ENCODE measurements at places on chromosomes 6 and 20.

GRCh38 chr6:4584801-4585200 is 191.4 kb upstream of the CDYL start:
- peaks cover 22% of the 10 kb centered on the region for H3K4me1 ChIP-seq
- H3K4me3 ChIP-seq: no peak overlapping the region
- DNase-seq: no peak
- no peaks in the 10 kb centered on the region for H3K27me3 ChIP-seq

DNA sequence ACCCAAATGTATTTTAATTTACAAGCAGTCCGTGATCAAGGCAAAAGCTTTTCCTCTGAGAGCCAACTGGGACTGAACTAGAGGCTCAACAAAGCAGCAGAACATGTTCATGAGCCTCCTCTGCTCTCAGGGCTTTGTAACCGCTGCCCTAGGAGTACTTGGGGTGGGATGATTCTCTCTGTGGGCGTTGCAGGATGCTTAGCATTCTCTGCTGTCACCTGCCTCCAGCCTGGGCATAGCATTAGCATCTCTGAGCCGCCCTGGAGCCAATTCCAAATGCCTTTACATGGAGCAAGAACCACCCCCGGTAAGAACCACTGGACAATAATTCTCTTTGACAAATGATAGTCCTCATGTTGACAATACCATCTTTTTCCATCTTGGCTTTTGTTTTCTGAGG is 237.6 kb upstream of the CDH4 start:
- no peak for DNase-seq
- no peak overlapping the region for H3K4me3 ChIP-seq
- no peaks in the 10 kb centered on the region for H3K36me3 ChIP-seq
- H3K27me3 ChIP-seq: no peaks in the 10 kb centered on the region

- no peak for DNase-seq
- no peak overlapping the region for H3K27ac ChIP-seq
- no peaks in the 10 kb centered on the region for H3K27me3 ChIP-seq
- no peaks in the 10 kb centered on the region for H3K4me1 ChIP-seq
- H3K36me3 ChIP-seq: no peaks in the 10 kb centered on the region
- H3K4me3 ChIP-seq: no peak overlapping the region
These were observed 385.9 kb upstream of the RUNX2 start for GRCh38 chr6:44942201-44942600.

DNA sequence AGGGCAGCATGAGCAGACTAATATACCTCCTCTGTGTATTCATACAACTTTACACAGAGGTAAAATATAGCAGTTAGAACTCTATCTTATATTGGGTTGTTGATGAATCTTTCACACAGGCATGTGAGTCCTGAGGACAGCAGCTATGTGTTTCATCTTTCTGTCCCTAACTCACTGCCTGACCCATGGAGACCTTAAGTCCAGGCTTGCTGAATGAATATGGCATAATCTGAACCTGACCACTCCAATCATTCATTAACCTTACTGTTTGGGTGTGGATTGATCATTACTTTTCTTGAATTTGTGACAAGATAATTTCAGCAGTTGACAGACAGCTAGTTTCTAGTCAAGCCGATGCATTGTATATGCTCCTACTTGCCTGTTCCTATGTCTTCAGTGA is 27.3 kb upstream of the TSPYL1 start:
- no peak for DNase-seq
- no peak overlapping the region for H3K4me3 ChIP-seq
- no peaks in the 10 kb centered on the region for H3K4me1 ChIP-seq
- H3K27me3 ChIP-seq: no peaks in the 10 kb centered on the region
- no peaks in the 10 kb centered on the region for H3K36me3 ChIP-seq

- H3K4me1 ChIP-seq: no peaks in the 10 kb centered on the region
- H3K27me3 ChIP-seq: no peaks in the 10 kb centered on the region
- H3K36me3 ChIP-seq: no peaks in the 10 kb centered on the region
- DNase-seq: no peak
- H3K4me3 ChIP-seq: no peak overlapping the region
- H3K27ac ChIP-seq: no peak overlapping the region
These were observed 193.2 kb upstream of the COL21A1 start for GRCh38 chr6:56440551-56440981.

DNA sequence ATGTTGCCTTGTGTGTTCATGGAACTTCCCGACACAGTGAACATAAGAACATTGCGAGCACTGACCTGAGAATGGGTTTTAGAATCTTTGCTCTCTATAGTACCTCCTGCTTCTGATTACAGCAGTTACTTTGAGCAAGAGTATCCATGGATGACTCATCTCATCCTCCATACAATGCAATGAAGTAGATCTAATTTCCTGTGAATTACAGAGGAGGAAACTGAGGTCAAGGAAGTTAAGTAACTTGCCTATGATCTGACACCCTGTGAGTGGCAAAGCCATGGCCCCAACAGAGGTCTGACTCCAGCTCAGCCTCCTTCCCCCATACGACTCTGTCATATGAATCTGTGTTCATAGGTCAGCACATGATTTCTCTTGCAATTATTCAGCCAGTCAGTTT is 518.1 kb downstream of the TFAP2A start:
- no peak overlapping the region for H3K27ac ChIP-seq
- DNase-seq: no peak
- no peaks in the 10 kb centered on the region for H3K36me3 ChIP-seq
- no peaks in the 10 kb centered on the region for H3K4me1 ChIP-seq

DNA sequence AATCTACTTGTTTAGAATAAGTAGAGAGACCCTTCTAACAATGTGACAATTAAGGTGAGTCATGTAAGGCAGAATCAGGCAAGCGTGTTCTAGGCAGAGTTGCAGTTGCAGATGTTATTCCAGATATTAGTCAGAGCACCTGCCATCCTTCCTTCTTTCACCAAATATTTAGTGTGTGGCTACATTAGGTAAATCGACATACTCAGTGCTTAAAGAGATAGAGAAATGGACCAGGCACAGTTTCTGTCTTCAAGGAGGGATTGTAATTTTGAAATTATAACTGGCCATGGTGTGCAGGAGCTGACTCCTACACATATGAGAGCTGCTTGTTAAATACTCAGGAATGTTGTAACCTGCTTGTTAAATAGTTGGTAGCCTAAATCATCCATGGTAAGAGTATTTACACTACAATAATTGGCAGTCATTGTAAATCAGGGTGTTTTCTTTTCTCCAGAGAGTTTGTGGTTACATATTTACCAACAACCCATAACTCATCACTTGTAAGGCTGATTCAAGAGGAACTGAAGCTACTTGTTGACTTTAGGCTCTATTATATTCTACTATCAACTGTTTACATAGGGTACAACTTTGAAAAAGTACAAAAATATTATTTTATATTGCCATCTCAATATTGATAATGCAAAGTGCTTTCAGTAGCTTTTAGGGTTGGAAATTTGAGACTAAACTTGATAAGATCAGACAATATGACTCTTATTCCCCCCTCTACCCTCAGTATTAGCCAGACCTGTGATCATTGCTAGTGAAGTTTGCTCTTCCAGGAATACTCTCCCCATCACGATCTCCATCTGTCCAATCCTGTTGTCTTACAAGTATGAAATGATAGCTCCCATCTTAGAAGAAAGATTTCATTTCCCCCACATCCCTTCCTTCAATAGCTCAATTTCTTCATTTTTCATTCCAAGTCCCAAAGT is 607.1 kb downstream of the COL12A1 start:
- no peak for DNase-seq
- no peak overlapping the region for H3K27ac ChIP-seq
- H3K4me3 ChIP-seq: no peak overlapping the region
- no peaks in the 10 kb centered on the region for H3K27me3 ChIP-seq

GRCh38 chr20:49891476-49892110 is 23.7 kb downstream of the SPATA2 start:
- peaks cover 54% of the 10 kb centered on the region for H3K4me1 ChIP-seq

- DNase-seq: no peak
- H3K27me3 ChIP-seq: no peaks in the 10 kb centered on the region
- H3K4me3 ChIP-seq: no peak overlapping the region
- H3K4me1 ChIP-seq: peaks cover 44% of the 10 kb centered on the region
These were observed 7.5 kb downstream of the NEDD9 start for GRCh38 chr6:11224966-11225463.

DNA sequence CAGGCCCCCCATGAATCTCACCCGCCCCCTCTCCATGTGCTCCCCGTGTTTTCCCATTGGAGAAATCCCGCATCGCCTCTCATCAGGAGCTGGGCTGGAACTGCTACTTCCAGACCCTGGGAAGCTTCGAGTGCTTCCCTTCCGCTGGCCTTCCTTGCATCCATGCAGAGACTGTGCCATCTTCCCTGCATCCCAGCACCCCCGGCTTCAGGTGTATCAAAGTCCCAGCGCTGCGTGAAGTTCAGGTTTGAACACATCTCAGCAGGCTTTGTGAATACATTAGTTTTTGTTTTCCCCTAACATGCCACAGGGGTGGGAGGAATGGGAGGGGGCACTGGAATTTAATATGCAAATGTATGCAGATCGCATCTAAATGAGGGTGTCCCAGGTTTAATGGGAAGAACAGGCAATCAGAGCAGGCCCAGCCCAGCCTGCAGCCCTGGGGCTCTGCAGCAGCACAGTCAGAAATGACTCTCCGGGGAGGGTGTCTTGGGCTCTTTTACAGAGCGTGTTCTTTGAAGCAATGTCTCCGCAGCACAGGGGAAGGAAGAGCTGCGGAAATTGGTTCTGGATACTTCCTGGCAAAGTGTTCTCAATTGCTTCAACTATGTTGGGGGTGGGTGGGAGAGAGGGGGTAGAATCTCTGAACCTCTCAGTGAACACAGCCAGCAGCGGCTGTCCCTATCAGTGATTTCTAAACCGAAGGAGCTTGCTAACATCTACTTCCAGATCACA is 8.3 kb upstream of the MMP9 start:
- no peak for DNase-seq
- no peaks in the 10 kb centered on the region for H3K4me1 ChIP-seq
- H3K36me3 ChIP-seq: no peaks in the 10 kb centered on the region
- H3K27me3 ChIP-seq: no peaks in the 10 kb centered on the region
- no peak overlapping the region for H3K4me3 ChIP-seq
- H3K27ac ChIP-seq: no peak overlapping the region

DNA sequence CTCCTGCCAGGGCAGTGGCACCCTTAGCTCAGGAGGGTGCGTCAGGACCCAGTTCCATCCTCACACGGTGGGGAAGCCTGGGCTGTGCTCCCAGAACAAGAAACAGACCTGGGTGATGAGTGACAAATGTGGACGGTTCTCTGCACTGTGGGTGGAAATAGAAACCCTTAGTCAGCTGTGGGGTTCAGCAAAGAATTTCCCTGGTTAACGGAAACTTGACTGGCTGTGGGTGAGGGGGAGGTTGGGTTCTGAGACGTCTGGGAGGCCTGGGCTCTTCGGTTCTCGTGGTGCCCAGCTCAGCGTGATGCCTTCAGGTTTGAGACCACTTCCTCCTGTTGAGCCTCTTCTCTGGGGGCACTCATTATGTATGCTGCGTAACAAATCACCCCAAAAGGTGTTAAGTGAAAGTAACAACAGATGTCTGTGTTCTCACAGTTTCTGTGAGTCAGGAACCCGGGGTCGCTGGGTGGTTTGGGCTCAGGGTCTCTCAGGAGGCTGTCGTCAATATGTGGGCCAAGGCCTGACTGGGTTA is 53.1 kb upstream of the FAM83D start:
- H3K4me3 ChIP-seq: no peak overlapping the region
- no peak for DNase-seq
- H3K27ac ChIP-seq: no peak overlapping the region
- no peaks in the 10 kb centered on the region for H3K4me1 ChIP-seq
- H3K27me3 ChIP-seq: no peaks in the 10 kb centered on the region

DNA sequence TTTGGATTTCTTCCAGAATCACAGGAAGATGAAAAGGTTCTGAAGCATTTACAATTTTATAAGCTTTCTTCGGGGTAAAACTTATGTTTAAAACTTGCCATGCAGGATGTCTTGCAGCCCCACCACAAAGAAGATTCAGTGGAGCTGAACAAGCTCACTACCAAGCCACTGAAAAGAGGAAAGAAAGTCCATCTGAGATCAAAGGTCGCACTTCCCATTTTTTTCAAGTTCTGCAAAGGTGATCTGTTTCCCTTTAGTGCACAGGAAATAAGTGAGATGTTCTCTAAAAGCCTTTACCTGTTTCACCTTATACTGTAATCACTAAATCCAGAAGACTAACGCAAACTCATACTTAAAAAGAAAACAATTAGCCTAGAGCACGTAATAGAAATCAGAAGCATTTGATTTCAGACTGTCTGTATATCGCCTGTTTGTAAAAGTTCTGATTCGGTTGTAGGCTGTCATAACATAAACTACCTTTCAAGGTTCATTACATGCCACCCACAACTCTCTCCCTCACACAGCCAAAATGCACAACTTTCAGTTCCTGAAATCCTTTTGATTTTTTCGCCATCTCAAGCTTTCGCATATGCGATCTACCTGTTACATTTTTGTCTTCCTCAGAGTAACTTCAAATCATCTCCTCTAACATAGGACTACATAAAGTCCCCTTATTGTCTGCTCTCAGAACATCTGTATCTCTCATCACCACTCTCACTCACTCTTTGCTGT is 1.8 kb downstream of the ECHDC1 start:
- no peak for DNase-seq
- no peak overlapping the region for H3K4me3 ChIP-seq
- no peaks in the 10 kb centered on the region for H3K4me1 ChIP-seq
- no peaks in the 10 kb centered on the region for H3K27me3 ChIP-seq
- no peak overlapping the region for H3K27ac ChIP-seq

GRCh38 chr20:19333563-19333962 is 121.1 kb downstream of the SLC24A3 start:
- no peak overlapping the region for H3K27ac ChIP-seq
- H3K36me3 ChIP-seq: no peaks in the 10 kb centered on the region
- no peaks in the 10 kb centered on the region for H3K27me3 ChIP-seq
- no peaks in the 10 kb centered on the region for H3K4me1 ChIP-seq

DNA sequence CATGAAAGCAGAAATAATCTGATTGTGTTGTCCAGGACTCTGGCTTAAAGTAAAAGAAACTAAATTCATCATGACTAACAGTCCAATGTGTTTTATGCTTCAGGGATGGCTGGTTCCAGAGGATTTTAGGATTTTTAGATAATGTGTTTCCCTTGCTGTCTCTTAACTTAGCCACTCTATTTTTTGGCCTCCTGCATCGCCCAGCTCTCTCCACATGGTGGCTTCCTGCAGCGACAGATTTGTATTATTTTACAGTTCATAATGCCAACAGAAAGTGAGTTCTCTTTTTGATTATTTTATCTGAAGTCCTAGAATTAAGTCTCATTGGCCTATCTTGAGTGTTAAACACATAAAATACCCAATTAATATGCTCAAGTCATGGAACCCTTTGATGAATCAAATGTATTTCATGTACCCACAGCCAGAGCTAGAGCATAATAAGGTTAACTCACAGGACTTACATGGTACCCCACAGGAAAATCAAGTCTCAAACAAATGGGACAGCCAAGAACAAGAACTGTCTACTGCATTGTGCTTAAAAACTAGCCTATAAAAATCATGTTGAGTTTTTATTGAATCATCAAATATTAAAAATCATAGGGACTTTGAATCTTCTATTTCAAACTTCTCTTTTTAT is 582.5 kb downstream of the DOK5 start:
- no peaks in the 10 kb centered on the region for H3K36me3 ChIP-seq
- no peak overlapping the region for H3K27ac ChIP-seq
- no peaks in the 10 kb centered on the region for H3K4me1 ChIP-seq
- no peaks in the 10 kb centered on the region for H3K27me3 ChIP-seq
- no peak overlapping the region for H3K4me3 ChIP-seq
